ENCODE measurements at places on chromosomes 16 and 17. TPM values are rescaled to one million over a fixed set of nuclear protein-coding genes. Genes with fewer than 3 reads are reported as not detected.

The ASGR1 gene
- total RNA-seq, result 4.1 TPM

The BRIP1 gene
- total RNA-seq, result 7.3 TPM

The CCL1 gene
- not detected for total RNA-seq

The TMED6 gene
- total RNA-seq, result not detected

The AP2B1 gene
- 92.9 TPM for total RNA-seq

The C1QTNF1 gene
- total RNA-seq, result 9.5 TPM

The HCRT gene
- total RNA-seq, result not detected

The TLCD2 gene
- 0.94 TPM for total RNA-seq

The TERB1 gene
- not detected for total RNA-seq

The CALB2 gene
- not detected for total RNA-seq

The IL34 gene
- total RNA-seq, result 5.1 TPM

The GGT6 gene
- not detected for total RNA-seq

The CES5A gene
- not detected for total RNA-seq

The CBX8 gene
- 2.1 TPM for total RNA-seq

The LDHD gene
- 0.40 TPM for total RNA-seq

The KRTAP9-2 gene
- not detected for total RNA-seq

The KRTAP2-2 gene
- total RNA-seq, result not detected

The GFAP gene
- not detected for total RNA-seq

The SLFN14 gene
- total RNA-seq, result not detected

The CX3CL1 gene
- total RNA-seq, result 5.1 TPM

The HBM gene
- total RNA-seq, result not detected

The NDUFAB1 gene
- total RNA-seq, result 239 TPM

The DNAI2 gene
- total RNA-seq, result not detected

The MAF gene
- total RNA-seq, result 3.6 TPM

The SPATA2L gene
- total RNA-seq, result 15.8 TPM

The FOXF1 gene
- 13.3 TPM for total RNA-seq

The PDPR gene
- 12.8 TPM for total RNA-seq

The TPSG1 gene
- total RNA-seq, result not detected

The CAVIN1 gene
- 888 TPM for total RNA-seq

The TBC1D3D gene
- not detected for total RNA-seq

The PRR15L gene
- not detected for total RNA-seq

The MAPT gene
- total RNA-seq, result not detected

The ATP2A1 gene
- not detected for total RNA-seq

The TP53TG3 gene
- total RNA-seq, result not detected

The CTRL gene
- 0.84 TPM for total RNA-seq

The CDK5RAP3 gene
- total RNA-seq, result 60.9 TPM

The SHCBP1 gene
- total RNA-seq, result 37.5 TPM

The HASPIN gene
- 9.4 TPM for total RNA-seq

The ATXN7L3 gene
- total RNA-seq, result 28.8 TPM

The TBC1D3I gene
- not detected for total RNA-seq

The PSMB3 gene
- total RNA-seq, result 314 TPM

The KIFC3 gene
- 53.0 TPM for total RNA-seq

The PFN1 gene
- 1,639 TPM for total RNA-seq

The MYH1 gene
- total RNA-seq, result not detected

The DCTPP1 gene
- total RNA-seq, result 70.2 TPM

The SOCS3 gene
- 42.1 TPM for total RNA-seq

The TPPP3 gene
- not detected for total RNA-seq

The KRT39 gene
- not detected for total RNA-seq

The KRT20 gene
- total RNA-seq, result not detected

The C16orf74 gene
- total RNA-seq, result 83.4 TPM

The USP43 gene
- 0.10 TPM for total RNA-seq

The KLHDC4 gene
- total RNA-seq, result 9.2 TPM
